ENCODE measurements at places on chromosomes 5 and 9. TPM values are rescaled to one million over a fixed set of nuclear protein-coding genes. Genes with fewer than 3 reads are reported as not detected.

Gene SV2C
- polyA plus RNA-seq, result 0.06 TPM

Gene ANKRD20A1
- not detected for polyA plus RNA-seq

Gene KIF2A
- polyA plus RNA-seq, result 44.9 TPM

Gene FBXW11
- polyA plus RNA-seq, result 35.3 TPM

Gene TLX3
- polyA plus RNA-seq, result not detected

Gene GARIN3
- not detected for polyA plus RNA-seq

Gene GLRA1
- polyA plus RNA-seq, result not detected

DNA sequence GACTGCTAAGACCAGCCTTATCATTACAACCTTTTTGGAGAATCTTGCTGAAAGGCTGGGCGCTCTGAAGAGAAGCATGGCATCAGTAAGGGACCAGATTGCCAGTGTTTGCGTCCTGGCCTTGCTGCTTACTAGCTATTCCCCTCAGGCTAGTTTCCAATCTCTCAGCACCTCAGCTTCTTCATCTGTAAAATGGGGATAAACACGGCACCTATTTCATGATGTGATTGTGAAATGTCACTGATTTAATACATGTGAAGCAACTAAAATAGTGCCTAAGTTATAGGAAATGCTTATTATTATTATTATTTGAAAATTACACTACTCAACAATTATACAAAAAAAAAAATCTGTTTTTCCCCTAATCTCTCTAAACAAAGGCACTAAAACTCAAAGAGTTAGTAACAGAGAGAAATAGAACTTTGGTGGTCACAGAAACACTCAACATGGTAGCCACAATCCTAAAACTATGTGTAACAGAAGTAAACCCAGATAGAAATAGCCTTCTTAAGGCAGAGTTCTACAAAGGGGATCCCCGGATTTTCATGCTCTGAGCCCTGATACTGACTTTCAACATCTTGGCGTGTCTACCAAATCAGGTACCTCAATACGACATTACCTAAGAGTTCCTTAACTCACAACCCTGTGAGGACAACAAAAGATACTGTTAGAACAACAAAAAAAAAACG, 62.0 kb downstream of the ENC1 start:
- DNase-seq, result no peak

DNA sequence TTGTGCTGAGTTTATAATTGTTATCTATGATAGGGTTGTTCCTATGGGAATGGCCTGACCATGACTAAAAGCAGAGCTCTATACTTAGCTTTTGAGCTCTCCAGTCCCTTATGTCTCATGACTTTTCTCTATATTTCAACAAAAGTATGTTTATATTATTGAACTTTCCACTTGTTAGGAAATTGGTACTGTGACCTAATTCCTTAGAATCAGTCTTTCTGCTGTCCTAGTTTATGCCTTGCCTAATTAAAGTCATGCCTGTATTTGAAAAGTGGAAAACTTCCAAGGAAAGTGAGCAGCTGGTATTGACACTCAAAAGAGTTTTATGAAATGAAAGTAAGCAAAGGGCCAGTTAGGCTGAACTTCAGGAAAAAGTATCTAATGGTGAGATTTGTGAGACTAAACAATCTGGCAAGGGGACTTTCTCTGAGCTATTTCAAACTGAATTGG, 68.6 kb downstream of the XRCC4 start:
- peak; percentile 47 for DNase-seq

GRCh38 chr9:85536076-85536475, 205.7 kb downstream of the AGTPBP1 start:
- no peak for DNase-seq

DNA sequence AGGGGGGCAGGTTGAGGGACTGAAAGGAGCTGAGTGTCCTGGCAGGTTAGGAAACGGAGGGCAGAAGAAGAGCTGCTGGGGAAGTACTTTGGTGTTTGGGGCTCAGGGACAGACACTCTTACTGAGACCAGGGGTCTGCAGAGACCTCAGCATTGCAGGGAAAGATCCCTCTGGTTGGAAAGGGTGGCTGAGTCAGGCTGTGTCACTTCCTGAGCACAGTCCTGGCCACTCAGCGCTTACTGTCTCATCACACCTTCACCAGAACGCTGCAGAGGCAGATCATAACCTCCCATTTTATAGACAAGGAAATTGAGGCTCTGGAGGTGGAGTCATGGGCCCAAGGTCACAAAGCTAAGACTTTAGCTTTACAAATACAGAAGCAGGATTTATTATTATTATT, 54.3 kb downstream of the LMX1B start:
- DNase-seq, result no peak

DNA sequence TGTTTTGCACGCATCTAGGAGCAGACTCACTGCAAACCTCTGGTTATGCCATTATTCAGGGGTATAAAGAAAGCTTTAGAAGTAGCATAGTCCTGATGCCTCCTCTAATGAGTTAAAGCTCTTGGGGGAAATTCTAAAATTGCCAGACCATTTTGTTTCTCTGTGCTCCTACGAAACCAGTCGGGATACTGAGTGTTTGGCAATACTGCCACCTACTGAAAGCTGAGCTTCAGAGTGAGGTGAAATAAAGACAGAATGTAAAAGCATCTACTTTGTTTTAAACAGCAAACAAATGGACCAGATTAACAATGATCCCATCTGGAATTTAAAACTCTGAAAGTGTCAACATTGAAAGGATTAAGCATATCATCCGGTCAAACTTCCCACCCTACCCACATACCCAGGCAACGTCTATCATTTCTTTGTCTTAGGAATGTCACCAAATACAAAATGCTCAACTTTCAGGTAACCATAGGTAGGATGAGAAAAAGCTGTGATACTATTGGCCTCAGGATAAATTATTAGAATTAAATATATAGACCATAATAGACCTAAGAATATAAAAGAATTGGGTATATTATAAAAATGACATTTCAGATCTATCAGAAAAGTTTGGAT, 77.8 kb upstream of the SHISAL2B start:
- peak; percentile 45 for DNase-seq

DNA sequence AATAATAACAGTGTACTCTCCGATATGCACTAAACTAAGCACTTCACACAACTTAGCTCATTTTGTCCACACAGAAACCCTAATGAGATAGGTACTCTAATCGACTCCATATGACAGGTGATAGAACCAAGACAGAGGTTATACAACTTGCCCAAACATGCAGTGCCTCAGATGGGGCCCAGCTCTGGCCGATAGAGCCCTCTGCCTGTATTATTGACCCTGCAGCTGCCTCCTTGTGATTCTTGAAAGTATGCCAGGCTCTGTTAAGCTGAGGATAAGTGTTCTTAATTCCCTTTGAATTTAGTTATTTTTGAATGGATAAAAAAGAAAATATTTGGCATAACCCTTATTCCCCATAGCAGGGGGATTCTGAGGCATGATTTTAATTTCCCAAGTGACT, 78.5 kb downstream of the HMHB1 start:
- no peak for DNase-seq

Data from muscle of back (tissue), 13 donors.